Hematopoietic multipotent progenitor cell (in vitro differentiated cells): ENCODE measurements at places on chromosomes 3 and 15. TPM values are rescaled to one million over a fixed set of nuclear protein-coding genes. Genes with fewer than 3 reads are reported as not detected.

The ZBTB11 gene
- total RNA-seq: 27.7 TPM

GRCh38 chr3:15207836-15208504 lies 1.9 kb downstream of the CAPN7 start:
- no peak for DNase-seq

The MYRIP gene
- total RNA-seq: under 0.01 TPM

DNA sequence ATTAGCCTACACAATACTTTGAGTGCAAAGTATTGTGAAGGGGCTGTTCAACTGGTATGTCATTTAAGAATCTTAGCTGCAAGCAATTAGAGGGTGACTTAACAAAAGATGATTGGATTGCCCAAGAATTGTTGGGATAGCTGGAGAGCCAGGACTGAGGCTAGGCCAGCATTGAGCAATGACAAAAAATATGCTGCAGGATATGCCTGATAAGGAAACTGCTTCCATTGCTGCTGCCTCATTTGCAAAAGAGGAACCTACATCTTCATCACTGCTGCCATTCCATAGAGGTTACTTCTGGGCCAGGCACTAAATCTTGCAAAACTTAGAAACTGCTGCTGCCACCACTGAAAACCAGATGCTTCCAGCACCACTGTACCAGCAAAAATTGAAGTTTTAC lies 108.0 kb upstream of the TBC1D5 start:
- DNase-seq: no peak

- no peak for DNase-seq
Observed at GRCh38 chr3:151593928-151594327, 133.1 kb upstream of the IGSF10 start.

DNA sequence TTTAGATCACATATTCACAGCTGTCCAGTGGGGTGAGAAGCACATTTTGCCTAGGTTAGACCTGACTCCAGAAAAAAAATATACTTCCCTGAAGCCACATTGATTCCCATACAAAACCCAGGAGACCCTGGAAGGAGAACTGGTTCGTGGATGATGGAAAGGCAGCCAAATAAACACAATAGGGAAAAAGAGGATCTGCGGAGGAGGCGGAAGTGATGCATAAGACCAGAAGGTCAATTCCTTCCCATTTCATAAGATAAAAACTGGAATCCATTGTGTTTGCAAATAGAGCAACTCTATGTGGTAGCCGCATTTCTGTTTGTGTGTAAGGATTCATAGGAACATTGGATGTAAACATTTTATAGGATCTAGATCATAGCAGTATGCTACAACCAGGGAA lies 781.9 kb upstream of the GRM7 start:
- DNase-seq: no peak

- no peak for DNase-seq
Observed at GRCh38 chr15:72379856-72380430, 4.1 kb upstream of the HEXA start.

The TGM4 gene
- total RNA-seq: not detected

The NR2E3 gene
- not detected for total RNA-seq

- no peak for DNase-seq
Observed at GRCh38 chr15:56242576-56243162, 1.0 kb downstream of the RFX7 start.

GRCh38 chr3:126538316-126538715 lies 14.4 kb downstream of the CHST13 start:
- DNase-seq: no peak

The HDC gene
- 66.8 TPM for total RNA-seq

The KIF15 gene
- total RNA-seq: 1.1 TPM

DNA sequence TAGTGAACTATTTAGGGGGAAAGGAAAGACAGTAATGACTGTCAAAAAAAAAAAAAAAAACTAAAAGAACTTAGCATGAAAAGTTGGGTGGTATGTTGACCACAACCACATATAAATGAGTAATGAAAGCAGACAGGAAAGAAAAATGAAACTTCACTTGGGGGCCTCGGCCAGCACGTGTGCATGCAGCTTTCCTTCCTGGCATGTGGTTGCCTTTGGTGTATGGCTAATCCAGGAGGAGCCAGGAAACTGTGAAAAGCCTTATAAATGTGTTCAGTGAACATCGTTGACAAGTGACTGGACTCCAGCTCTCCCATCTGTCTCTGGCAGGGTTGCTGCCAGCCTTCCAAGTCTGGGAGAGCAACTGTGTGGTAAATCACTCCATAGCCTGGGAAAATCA lies 195.1 kb downstream of the DTWD1 start:
- peak; percentile 66 for DNase-seq

DNA sequence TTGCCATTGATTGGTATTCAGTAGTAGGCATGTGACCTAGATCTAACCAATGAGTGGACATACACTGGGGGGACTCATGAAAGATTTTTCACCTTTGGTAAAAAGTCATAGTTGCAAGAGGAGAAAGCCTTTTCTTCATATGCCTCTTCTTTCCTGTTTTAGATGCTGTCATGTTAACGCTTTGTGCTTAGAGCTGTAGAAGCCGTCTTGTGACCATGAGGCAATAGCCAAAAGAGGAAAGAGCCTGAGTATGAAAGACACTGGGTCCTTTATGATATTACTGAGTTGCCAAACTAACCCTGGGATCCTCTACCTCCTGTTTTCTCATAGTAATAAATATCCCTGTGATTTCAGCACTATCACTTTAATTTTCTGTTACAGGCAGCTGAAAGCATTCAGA lies 396.0 kb downstream of the FHIT start:
- DNase-seq: no peak

- DNase-seq: peak; percentile 1
Observed at GRCh38 chr3:160368804-160369203, 30.2 kb downstream of the IFT80 start.

The BCHE gene
- under 0.01 TPM for total RNA-seq

DNA sequence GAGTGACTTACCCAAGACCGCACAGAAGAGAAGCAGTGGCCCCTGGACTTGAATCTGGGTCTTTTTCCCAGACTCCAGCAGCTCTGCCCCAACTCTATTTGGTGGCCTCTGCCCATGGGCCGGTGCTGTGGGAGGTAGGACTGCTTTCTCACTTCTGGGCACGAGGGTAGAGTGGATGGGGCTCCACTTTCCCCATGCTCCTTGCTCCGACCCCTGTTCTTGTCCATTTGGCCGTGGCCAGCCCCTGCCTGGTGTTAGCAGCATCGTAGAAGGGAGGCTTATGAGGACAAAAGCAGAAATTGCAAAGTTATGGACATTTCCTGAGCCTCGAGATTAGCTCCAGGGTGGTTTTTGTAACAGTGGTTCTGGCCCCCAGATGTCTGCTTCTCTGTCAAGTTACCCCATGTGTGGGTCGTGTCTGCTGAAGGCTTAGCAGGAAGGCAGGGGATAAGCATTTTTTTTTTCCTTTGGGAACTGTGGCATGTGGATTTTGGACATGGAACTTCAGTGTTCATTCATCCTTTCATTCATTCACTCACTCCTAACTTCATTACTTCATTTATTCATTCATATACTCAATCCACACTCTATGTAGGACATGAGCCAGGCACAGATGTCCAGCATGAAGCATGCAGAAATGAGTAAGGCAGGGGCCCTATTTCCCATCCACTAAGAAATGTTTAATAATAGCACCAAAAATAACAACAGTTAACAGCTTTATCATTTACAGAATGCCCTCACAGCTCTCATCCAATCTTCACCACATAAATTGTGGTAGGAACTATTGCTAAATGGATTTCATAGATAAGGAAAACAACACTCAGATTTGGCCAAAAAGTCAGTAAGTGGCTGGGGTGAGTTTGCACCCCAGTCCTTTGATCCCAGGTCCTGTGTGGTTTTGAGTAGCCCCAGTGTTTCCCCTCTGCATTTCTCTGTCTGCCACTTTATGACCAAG lies 180.5 kb downstream of the OPA1 start:
- peak; percentile 39 for DNase-seq

DNA sequence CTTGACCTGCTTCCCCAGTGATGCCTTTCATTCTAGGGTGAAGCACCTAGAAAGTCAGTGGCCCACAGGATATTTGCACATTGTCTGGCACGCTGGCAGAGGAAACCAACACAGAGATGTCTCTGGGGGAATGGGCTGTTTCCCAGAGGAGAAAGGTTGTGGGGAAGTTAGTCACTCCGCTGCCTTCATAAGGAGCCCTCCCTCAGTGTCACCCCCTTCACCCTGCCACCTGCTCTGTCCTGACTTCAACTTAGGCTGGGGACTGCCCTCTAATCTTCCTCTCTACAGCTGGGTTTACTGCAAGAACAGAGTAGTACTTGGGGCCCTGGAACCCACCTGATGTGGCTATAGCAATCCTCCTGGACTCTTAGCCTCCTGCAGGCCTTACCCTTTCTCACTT lies 5.7 kb downstream of the KLHDC8B start:
- no peak for DNase-seq

The INSYN1 gene
- not detected for total RNA-seq

The C3orf20 gene
- total RNA-seq: under 0.01 TPM

The TIMP4 gene
- not detected for total RNA-seq

The IL17RD gene
- total RNA-seq: 0.27 TPM

DNA sequence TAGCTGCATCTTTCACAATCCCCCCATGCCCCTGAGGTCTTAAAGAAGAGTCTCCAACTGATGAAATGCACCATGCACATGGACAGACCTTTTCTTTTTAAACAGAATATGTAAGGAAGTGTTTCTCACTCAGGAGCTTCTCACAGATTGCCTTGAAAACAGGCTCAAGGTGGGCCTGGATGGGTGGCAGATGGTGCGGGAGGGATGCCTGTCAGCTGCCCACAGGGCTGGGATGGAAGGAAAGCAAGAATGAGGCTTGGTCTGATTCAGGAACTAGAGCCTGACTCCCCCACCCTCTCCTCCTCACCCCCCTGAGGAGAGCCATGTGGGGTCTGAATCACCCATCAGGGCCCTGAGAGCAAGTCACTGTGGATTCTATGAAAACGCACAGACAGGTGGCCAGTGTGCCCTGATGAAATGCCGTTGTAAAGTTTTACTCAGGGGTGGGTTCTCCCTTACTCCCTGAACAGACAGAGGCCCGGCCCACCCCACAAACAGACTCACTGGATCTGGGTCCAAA lies 67.2 kb downstream of the UMPS start:
- DNase-seq: no peak

DNA sequence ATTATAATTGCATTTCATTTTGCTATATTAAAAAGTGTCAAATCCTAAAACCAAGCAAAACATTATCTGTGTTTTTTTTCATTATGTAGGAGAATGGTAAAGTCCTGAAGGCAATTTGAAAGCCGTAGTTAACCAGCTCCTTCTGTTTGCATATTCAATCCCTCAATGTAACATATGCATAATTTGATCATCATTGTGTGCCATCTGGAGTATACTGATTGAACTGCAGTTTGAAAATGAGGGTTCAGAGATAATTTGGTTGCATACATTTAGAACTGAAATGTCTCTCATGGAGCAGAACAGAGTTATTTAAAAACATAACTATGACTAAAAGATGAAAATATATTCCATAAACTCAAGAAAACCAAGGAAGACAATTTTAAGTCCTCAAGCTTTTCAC lies 518.6 kb downstream of the GBE1 start:
- no peak for DNase-seq

DNA sequence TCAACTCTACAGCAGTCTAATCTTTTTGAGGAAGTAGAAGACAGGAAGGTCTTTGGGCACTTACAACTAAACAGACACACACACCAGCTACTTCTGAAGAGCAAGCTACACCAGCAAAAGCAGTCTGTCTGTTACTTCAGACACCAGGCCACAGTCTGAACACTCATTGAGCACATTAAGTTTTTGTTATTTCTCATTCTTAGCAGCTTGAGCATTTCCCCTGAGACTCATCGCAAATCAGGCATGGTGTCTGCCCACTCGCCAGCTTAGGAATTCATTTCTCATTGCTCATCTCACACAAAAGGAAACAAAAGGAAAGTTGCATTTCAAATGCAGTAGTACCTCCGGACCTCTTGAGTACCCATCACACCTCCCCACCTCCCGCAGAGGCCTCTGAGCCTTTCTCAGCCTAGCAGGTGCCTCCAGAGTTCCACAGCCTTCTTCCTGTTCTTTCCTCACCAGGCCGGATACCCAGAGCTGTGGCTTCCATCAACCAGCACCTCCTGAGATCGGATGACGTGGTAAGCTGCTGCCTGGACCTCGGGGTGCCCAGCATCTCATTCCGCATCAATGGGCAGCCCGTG lies 302.0 kb downstream of the RYR3 start:
- DNase-seq: no peak

DNA sequence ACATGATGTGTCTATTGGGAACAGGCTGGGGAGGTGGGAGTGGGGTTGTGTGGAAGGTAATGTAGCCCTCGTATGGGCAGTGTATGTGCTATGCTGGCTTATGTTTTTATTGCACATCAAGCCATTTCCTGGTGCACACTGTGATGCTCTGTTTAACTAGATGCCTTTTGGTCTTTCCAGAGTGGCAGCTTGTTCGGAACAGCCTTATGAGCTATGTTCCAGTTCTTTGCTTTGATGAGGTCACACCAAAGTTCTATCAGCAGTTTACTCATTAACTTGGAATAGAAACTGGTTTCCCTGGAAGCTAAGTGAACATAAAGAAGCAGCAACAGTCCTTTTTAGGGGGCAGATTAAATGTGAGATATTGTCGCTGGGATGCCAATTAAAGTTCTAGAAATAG lies 133.9 kb downstream of the DIPK2A start:
- DNase-seq: no peak

- DNase-seq: no peak
Observed at GRCh38 chr3:51708216-51708845, 1.5 kb downstream of the GRM2 start.

The IL17RE gene
- 1.9 TPM for total RNA-seq

DNA sequence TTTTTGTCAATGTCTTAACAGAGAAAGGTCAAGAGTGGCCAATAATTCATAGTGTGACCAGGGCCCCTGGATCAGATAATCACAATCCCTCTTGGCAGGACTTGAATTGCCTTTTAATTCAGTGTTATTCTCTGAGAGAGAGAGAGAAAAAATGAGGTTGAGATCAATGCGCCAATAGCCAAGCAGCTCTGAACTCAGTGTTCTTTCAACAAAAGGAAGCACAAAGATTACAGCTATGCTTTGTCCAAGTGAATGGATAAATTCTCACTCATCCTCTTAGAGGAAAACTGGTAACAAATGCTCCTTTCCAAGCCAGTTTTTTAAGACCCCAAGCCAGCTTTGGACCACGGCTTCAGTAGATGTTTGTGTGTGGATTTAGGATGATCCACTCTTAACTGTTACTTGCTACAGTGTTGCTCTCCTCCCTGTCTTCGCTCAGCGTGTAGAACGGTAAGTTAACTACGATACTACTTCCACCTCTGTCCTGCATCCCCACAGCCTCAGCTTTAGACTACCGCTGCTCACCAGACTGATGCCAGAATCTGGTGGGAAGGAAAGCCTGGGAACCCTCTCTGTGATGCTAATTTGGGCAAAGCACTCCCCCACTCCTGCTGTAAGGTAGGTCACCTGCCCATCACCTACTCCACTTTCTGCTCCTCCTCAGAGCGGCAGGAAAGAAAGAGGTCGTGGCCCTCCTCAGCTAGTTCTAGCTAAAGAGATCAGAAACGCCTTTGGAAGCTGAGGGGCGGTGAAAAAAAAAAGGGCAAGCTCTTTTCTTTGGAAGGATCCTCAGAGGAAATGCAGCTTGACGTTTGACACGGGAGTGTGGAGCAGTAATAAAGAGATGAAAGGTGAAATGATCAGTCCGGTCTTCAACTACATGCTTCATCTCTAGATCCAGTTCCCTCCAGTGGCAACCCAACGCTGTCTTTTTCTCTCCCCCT lies 46.8 kb upstream of the LPP start:
- DNase-seq: no peak
